Ascending aorta (tissue), 2 donors: ENCODE measurements at places on chromosomes 13 and 19. TPM values are rescaled to one million over a fixed set of nuclear protein-coding genes. Genes with fewer than 3 reads are reported as not detected.

The FXYD3 gene
- total RNA-seq = not detected

The ATP12A gene
- total RNA-seq = not detected

The CGB2 gene
- not detected for total RNA-seq

The ATP4B gene
- not detected for total RNA-seq

The PNKP gene
- total RNA-seq = 46.3 TPM

The ZNF382 gene
- total RNA-seq = 0.32 TPM

The CD209 gene
- 12.6 TPM for total RNA-seq

The SIGLEC5 gene
- not detected for total RNA-seq

The GZMM gene
- total RNA-seq = not detected

The CCDC194 gene
- total RNA-seq = not detected

The ZNF98 gene
- 0.96 TPM for total RNA-seq

The SMIM44 gene
- not detected for total RNA-seq

The CYP4F8 gene
- not detected for total RNA-seq

The PROZ gene
- not detected for total RNA-seq

The ELL gene
- 30.5 TPM for total RNA-seq

The CLDN10 gene
- total RNA-seq = 0.85 TPM

The ZNF541 gene
- not detected for total RNA-seq

The DAPK3 gene
- 135 TPM for total RNA-seq

The SIGLEC10 gene
- 5.4 TPM for total RNA-seq
